Thoracic aorta (tissue), 2 donors: ENCODE measurements at places on chromosomes 13 and 19.

DNA sequence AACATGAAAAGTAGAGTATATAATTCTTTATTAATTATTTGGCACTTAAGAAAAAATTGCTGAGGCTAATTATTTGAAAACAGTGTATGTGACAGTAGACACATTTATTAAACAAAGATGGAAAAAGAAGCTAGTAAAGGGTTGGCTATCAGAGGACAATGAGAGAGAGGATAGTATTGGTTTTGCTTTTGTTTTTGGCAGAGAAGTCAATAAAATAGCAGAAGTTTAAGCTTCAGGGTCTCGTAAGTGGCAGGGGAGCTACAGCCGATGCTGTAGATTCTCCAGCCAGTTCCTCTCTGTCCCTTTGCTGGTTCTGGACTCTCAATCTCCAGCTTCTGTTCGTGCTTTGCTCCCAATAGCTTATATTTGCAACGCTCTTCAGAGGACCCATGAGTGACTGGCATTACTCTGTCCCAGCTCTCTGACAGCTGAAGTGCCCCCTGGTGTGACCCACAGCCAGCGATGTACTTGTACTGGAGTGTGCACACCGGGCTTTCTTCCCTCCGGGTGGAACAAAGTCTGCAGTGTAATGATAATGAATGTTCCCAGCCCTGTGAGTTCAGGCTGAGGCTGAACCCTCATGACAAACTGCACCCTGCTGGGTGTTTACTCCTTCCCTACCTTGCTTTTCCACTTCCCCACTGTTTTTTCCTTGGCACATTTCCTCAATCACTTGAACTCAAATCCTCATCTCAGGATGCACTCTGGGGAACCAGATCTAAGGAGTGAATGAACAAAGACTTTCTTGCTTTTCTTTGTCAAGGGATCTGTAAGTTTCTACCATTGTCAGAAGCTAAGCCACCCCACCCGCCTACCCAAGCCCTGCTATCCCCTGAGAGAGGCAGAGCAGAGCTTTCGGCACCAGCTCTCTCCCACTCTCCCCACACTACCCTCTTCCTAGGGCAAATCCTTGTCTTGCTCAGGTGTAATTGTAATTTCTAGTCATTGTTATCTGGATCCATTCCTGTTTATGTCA, 254.8 kb downstream of the LHFPL6 start:
- DNase-seq: no peak

- DNase-seq: no peak
These were observed 18.2 kb upstream of the DCUN1D2 start for GRCh38 chr13:113508521-113509254.

GRCh38 chr13:64755961-64756360, 2474.2 kb downstream of the PCDH9 start:
- no peak for DNase-seq

DNA sequence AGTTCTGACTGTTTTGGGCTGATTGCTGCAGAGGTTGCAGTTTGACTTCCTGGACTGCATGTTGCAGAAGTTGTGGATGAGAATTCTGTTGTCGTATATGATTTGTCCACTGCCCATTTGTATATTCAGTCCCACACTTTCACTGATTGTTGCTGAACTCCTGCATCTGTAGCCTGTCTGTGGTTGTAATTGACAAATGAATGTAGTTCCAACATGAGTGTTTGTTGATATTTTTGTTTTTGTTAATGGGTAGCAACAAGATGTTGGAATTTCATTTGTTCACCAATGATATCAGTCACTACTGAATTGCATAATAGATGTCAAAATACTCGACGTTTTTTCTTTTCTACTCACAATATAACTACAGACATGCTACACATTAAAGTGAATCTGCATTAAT, 533.9 kb downstream of the DCT start:
- DNase-seq: no peak

- no peak for DNase-seq
These were observed 801.1 kb downstream of the SLITRK5 start for GRCh38 chr13:88472316-88472715.

DNA sequence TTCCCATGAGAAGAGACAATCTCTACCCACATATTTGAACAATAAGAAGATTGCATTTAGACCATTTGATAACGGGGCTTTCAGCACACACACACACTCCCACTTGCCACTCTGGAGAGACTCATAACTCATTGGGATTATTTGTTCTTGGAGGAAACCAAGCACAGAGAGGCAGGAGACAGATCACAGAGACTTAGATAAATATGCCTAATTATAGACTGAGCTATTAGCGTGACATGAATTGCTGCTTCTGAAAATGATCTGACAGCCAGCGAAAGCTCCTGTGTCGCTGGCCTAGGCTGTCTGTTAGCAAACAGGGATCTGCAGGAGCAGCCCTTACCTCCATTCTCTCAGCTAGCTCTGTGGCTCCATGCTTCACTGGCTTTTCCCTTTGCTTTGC, 111.4 kb downstream of the CCNA1 start:
- DNase-seq: no peak

- no peak for DNase-seq
These were observed 61.9 kb upstream of the DOCK9 start for GRCh38 chr13:99039718-99040280.

GRCh38 chr19:18735324-18735723, 51.8 kb downstream of the CRTC1 start:
- DNase-seq: no peak

- DNase-seq: no peak
These were observed 29.0 kb downstream of the EXOSC8 start for GRCh38 chr13:37029617-37030016.

GRCh38 chr13:74767050-74767449, 632.8 kb upstream of the KLF12 start:
- DNase-seq: no peak

GRCh38 chr13:107028751-107029150, 460.8 kb upstream of the ARGLU1 start:
- no peak for DNase-seq

- no peak for DNase-seq
These were observed 65.9 kb downstream of the KCNRG start for GRCh38 chr13:50080911-50081678.
